ENCODE measurements at places on chromosomes 7 and 10.

GRCh38 chr10:5546891-5547680, 22.3 kb downstream of the CALML3 start:
- no peak for DNase-seq

DNA sequence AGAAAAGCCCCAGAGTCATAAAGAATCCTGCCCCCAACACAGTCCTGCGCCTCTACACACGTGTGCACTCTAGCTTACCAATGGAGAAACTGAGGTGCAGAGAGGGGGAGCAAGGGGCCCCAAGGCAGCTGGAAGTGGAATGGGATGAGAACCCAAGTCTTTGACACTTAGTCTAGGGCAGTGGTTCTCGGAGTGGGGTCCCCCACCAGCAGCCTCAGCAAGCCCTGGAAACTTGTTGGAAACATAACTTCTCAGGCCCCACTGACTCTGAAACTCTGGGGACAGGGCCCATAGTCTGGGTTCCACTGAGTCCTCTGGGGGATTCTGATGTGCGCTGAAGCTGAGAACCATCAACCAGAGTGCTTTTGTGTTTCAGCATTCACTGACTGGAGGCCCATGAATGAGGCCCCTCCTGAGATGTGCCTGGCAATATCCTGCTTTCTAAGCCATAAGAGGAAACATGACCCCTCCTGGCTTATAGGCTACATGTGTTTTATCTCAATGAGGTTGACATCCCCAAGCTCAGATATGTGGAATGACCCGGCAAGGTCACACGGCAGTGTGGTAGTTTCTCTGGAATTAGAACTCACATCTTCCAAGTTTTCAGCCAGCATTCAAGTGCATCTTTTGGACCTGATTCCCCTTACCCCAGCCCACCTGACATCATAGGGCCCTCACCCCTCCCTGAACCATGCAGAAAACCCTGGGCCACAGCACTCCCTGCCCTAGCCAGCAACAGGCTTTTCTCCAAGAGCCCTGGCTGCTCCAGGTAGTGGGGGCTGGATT, 147.3 kb upstream of the PCBD1 start:
- peak; percentile 60 for DNase-seq

GRCh38 chr10:133060466-133060865, 27.3 kb upstream of the ADGRA1 start:
- no peak for DNase-seq

GRCh38 chr7:5580714-5581395, 157.2 kb upstream of the TNRC18 start:
- DNase-seq: no peak

DNA sequence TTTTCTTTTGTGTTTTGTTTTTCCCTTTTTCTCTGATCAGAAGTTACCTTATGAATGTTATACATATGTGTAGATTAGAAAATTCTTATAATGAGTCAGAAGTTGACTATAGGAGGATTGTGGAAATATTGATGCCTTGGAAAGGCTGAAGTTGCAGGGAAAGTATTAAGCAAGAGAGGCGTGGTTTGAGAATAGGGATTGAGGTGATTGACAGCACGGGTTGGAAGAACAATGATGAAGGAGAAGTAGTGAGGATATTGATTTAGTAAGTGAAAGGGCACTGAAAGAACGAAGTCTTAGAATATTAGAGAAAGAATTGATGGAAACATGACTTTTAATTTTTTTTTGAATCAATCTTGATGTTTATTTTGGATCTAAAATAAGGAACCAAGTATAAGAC, 176.0 kb downstream of the EXOC4 start:
- no peak for DNase-seq

DNA sequence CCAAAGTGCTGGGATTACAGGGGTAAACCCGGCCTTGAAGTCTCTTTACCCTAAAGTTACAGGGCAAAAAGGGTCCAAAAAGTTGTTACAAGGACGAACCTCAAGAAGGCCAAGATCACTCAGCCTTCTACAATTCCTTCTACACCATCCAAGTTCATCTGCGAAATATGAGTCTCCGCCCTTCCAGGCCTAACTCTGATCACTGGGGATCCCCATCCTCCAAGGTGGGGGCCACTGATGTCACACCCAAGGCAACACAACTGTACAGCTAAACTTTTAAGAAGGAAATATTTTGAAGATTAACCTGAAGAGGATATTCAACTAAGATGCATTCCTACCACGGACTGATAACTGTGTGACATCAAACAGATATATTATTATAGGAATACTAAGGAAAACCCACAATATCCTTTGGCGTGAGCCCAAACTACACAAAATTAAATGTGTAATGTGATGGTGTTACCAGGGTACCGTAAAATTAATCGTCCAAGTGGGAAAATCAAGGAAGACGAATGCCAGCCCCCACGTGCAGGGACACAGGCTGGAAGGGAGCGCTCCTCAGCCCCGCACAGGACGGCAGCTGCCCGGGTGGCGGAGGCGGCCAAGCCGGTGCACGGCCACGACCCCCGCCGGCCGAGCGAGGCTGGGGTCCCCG, 1.0 kb downstream of the PAXIP1 start:
- DNase-seq: no peak

DNA sequence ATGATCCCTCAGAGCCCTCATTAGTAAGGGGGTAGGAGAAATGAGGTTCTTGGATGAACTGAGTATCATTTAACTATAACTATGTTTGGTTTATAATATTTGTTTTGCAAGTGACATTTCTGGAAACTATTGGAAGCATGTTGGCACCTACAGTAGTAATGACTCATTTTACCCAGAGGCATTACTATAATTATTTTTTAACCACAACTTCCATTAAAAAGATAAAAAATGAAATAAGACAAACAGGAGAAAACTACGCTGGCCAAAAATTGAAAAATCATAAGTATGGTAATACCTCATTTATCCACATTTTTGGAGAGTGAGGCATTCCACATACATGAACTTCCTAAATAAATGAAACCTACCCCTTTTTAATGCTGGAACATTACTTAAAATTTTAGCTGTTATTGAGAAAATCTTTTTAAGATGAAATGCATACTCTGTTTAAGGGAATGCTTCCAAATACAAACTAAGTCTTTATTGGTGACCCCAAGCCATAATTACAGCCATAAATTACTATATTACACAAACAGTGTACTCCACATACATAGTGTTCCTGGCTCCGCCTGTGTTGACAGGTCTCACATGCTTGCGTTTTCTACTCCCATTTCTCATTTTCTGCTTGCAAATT, 84.6 kb upstream of the CAPZA2 start:
- DNase-seq: no peak

GRCh38 chr10:71260622-71261325, 48.4 kb downstream of the UNC5B start:
- no peak for DNase-seq

- no peak for DNase-seq
Observed at GRCh38 chr7:71424166-71425035, 292.5 kb downstream of the GALNT17 start.

DNA sequence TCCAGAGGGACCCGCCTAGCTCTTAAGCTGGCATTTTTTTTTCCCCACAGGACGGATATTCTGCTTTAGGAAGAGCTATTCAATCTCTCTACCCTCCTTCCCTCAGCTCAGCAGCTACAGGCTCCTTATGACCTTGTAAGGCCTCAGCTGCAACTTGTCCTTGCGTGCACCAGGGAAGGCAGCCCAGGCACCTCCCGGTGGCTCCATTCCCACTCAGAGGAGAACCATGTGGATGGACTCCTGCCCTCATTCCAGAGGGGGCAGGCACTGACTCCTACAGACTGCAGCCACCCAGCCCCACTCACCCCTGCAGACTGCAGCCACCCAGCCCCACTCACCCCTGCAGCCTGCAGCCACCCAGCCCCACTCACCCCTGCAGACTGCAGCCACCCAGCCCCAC, 73.7 kb downstream of the ITIH5 start:
- DNase-seq: no peak

DNA sequence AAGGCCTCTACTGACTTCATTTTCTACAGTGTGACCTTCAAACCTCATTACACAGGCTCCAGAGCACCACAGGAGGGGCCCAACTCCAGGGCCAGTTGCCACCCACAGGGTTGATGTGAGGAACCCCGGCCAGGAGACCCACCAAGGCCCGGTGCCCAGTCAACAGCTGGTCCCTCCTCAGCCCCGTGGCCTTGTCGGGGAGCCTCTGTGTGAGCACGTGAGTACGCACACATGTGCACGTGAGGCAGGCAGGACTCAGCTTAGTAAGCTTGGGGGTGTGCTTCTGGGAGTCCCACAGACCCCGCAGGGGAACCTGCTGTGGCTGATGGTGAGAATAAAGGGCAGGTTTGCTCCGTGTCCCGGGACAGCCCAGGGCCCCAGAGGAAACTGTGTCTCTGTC, 104.5 kb downstream of the VIPR2 start:
- peak; percentile 67 for DNase-seq

- no peak for DNase-seq
Observed at GRCh38 chr7:151104411-151105235, 18.3 kb downstream of the AGAP3 start.

DNA sequence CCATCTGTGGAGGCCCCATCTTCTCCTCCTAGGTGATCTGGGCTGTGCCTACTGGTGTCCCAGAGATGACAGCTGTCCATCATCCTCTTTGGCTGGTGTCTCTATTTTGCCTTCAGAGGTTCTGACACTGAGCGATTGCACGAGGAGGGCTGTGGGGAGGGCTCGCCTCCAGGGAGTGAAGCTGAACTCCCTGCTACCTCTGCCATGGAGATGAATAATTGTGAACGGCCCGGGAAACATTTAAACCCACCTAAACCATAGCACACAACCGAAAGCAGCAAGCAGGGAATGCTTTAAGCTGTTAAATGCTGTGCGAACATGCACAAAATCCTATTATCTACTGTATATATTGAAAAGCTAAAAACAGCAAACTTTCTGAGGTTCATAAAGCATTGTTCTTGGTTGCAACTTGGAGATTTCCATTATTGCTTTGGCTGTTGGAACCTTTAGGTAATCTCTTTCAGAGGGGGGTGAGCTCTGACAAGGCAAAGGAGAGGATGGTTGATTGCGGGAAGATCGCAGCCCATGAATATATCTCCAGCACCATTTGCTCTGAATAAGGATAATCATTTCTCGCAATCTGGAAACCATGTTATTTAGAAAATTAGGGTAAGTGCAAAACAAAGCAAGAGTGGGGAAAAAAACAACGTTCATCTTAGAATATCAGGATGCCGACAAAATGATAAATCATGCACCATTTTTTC, 507.6 kb downstream of the GALNT17 start:
- DNase-seq: no peak

GRCh38 chr10:76675561-76675950, 962.1 kb downstream of the KCNMA1 start:
- no peak for DNase-seq

DNA sequence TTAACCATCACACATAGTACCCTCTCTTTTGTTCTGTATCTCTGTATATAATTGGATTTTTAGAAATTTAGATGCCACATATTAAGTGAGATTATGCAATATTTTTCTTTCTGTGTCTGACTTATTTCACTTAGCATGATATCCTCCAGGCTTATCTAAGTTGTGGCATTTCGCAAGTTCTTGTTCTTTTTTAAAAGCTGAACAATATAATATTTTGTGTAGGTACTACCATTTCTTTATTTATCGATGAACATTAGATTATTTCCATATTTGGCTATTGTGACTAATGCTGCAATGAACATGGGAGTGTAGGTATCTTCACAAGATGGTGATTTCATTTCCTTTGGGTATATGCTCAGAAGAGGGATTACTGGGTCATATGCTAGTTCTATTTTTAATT, 295.0 kb downstream of the SUGCT start:
- no peak for DNase-seq

- DNase-seq: no peak
Observed at GRCh38 chr7:84002348-84002747, 192.2 kb downstream of the SEMA3A start.

- DNase-seq: no peak
Observed at GRCh38 chr10:77377034-77377433, 260.6 kb downstream of the KCNMA1 start.

DNA sequence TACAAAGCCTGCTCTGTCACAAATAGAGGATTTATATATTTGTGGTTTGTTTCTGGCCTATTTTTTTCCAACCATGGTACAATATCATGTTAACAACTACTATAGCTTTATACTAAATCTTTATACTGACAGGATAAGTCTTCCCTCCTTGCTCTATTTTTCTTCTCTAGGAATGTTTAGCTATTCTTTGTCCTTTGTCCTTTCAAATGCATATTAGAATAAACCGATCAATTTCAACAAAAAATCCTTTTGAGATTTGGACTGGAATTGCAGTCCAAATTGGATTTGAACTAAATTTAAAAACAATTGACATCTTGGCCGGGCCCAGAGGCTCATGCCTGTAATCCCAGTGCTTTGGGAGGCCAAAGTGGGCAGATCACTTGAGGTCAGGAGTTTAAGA, 39.2 kb upstream of the CTTNBP2 start:
- no peak for DNase-seq

DNA sequence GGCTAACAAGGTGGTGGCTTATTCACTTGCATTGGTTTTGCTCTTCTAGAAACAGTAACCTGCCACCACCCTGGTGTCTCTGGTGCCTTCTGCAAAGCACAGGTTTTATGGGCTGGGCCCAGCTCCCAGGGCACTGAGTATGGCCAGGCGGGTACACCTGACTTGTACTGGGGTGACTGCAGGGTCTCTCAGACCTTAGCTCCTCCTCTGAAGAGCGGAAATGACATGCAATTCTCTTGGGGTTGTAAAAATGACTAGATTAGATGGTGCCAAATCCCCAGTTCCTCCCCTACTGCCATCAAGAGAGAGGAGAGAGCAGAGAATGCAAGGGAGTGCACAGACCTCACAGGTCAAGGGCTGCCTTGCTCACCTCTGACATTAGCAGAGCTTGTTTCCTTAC, 14.7 kb downstream of the ESYT2 start:
- DNase-seq: no peak

- DNase-seq: no peak
Observed at GRCh38 chr10:27482984-27483956, 20.8 kb upstream of the RAB18 start.

DNA sequence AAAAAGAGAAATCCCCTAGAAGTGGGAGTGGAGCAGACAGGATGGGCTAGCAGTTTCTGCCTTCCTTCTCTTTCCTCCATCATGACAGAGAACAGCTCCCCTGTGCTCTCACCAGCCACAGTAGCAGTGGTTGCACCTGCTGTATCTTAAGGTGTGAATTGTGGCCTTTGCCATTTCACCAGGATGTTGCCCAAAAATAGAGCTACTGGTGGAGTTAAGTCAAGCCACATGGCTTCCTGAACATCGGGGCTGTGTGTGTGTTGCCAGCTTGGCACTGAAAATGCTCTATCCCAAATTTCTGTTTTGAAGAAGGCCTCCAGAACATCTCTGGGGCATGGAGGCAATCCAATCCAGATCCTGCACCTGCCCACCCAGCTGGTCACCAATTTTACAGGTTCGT, 348.7 kb downstream of the EXOC4 start:
- no peak for DNase-seq
